CD4-positive, alpha-beta T cell treated with Interleukin-4 for 1 hour (primary cell): ENCODE measurements at places on chromosomes 2 and 18.
A peak's percentile ranks its signal among the peaks of the same experiment; 100 is the strongest.

GRCh38 chr18:79657342-79657996 lies 22.1 kb upstream of the CTDP1 start:
- no peak for DNase-seq

DNA sequence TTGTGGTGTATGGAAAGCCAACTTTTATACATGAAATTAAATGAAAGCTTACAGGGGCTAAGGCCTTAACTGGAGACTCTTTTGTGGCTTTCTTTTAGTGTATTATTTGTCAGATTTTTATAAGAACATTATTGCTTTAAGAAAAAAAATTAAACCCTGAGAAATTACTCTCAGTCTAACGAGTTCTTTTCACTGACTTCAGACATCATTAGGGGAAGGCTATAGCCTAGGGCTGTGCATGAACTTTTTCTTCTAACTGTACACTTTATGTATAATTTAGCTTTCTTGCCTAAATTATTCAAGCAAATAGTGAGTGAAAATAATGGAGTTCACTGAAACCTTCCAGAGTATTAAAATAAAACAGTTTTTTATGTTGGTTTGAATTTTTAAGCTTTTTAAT lies 151.1 kb upstream of the MEIS1 start:
- no peak for DNase-seq

DNA sequence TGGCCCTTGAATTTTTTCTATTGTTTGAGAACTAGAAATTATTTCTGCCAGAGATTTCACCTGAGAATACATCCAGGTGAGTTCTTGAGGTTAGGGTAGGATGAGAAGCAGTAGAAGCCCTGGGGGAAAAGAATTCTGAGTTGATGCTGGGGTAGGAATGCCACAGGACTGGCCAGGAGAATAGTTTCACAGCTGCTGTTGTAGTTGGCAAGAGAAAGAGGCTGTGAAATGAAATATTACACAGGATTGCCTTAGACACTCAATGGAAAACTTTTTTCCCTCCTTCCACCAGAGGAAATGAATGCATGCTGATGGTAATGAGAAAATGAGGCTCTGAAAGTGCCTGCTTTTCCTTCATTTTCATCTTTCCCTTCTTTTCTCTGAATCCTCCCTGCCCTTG lies 54.6 kb downstream of the PRKCE start:
- no peak for DNase-seq

DNA sequence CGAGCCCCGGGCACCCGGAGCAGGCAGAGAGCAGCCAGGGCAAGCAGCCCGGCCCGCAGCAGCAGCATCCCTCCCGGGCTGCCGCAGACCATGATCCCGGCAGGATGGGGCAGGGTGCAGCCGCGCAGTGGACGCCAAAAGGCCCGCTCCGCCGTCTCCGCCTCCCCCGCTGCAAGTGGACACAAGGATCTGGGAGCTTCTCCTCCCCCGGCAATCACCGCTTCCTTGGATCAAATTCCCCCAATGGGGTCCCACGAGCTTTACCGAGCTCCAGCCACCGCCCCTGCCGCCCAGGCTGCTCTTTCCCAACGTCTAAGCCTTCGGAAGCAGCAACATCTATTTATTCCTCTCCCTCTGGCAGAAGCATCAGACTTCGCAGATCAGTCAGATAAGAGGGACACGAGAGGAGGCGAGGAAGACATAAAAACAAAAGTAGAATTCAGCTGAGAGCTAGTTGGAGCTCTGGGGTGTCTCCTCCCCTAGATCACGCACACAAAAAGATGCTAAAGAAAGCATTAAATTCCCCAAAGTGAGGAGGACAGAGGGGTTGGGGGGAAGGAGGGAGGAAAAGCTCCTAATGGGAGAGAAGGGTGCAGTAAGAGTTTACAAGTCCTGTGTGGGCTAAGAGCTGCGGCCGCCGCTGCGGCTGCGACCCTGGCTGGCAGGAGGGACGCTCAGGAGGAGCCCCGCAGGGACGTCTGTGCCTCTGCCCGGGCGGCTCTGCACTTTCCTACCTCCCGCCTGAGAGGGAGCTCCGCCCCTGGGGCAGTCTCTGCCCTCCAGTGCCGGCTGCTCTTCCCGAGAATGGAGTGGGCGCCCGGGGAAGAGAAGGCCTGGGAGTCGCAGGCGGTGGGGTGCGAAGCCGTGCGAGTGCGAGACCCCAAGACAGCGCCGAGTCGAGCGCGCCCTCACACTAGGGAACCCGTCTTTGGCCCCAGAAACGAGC lies at the start of gene FRZB:
Gene FRZB, minus strand, starts transcription at position 177 of the 946 bp plus-strand sequence. Its CDS starts 85 bp downstream, at position 92.
- DNase-seq: no peak

DNA sequence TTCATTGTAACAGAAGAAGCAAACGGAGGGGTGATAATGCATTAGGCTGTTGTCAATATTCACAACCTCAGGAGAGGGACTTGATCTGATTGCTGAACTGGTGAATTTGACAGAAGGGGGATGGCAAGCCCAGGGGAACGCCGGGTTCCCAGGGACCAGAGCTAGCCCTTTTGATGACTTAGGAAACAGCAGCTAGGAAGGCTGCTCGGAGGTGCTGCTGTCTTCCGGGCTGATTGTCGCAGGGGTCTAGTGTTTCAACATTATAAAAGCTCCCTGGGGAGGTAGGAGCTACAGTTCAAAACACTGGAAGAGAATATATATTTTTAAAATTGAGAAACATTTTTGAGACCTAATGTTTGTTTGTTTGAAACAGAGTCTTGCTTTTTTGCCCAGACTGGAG lies 47.3 kb downstream of the CD8B2 start:
- no peak for DNase-seq

DNA sequence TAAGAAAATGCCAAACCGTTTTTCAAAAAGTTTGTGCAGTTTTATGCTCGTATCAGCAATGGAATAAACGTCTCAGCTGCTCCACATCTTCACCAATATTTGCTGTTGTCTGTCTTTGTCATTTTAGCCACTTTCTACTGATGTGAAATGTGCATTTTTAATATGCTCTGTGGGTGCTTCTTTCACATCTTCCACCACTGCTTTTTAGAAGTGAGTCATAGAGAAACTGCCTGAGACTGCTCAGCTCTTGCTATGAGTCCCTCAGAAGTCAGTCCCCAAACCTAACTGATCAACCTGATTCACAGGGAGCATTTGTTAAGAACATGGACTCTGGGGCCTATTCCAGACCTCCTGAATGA lies 41.0 kb upstream of the EPC2 start:
- no peak for DNase-seq

GRCh38 chr2:196086517-196087368 lies 18.1 kb upstream of the DNAH7 start:
- no peak for DNase-seq

DNA sequence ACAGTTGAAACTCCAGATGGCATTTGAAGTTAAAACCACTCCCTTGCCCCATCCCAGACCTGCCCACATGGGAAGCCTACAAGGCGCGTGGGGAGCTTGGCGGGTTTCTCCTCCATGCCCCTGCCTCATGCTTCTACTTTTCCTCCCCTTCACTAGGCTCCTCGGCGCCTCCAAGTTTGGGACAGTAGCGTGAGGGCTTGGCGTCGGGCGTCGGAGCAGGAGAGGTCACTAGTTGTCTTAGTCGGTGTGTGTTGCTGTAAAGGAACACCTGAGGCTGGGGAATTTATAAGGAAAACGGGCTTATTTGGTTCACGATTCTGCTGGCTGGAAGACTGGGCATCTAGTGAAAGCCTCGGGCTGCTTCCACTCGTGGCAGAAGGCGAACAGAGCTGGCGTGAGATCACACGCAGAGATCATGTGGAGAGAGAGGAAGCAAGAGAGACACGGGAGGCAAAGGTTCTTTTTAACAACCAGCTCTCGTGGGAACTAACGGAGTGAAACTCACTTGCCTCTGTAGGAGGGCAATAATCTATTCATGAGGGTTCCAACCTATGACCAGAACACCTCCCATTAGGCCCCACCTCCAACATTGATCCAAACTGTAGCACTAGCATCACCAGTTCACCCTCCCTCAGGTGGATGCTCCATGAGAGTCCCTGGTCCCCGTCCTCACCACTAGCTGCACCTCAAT lies 25.3 kb downstream of the ITM2C start:
- DNase-seq: no peak

- DNase-seq: no peak
Measured at GRCh38 chr18:75221897-75222296, 11.3 kb downstream of the TSHZ1 start.

GRCh38 chr18:58593938-58594337 lies 35.0 kb downstream of the ALPK2 start:
- DNase-seq: no peak

DNA sequence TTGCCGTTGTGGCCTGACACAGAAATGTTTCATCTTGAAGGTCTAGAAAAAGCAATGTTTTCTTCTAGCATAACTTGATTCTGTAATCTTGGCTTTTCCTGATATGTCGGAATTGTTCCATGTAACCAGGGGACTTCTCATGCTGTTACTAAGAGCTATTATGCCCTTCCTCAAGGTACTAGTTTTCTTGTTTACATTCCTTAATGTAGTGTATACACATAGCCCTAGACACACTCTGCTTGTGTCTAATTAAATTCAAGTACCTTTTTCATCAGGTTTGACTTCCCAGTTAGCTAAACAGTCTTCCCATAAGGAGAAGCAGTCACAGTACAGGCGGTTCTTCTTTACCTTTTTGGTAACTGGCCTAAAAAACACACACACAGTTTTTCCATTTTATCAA lies 122.8 kb upstream of the MSH6 start:
- no peak for DNase-seq

- no peak for DNase-seq
Measured at GRCh38 chr2:104177179-104177578, 676.7 kb upstream of the POU3F3 start.

DNA sequence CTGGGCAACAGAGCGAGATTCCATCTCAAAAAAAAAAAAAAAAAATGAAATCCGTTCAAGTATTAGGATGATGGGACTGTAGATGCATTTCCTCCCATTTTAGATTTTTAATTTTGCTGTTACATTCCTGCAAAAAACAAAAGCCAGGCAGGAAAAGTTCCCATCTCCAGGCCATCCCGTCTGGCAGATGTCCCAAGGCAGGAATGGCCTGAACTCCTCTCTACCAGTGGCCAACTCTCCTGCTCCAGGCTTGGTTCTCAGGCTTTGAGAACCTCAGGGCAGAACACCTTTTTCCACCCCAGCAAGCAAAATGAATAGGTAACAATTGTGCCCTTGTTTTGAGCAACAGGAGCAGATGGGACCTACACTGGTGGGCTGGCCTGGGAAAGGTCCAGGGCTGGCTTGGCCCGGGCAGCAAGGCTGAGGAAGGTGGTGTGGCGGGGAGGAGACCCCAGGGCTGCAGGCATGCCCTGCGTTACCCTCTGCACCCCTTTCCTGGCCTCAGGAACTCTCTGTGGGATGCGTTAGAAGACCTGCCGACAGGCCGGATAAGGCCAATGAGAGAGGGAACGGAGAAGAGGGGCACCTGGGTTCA lies 86.0 kb downstream of the FAM210A start:
- no peak for DNase-seq

- no peak for DNase-seq
Measured at GRCh38 chr2:171991027-171991426, 8.7 kb upstream of the METAP1D start.

DNA sequence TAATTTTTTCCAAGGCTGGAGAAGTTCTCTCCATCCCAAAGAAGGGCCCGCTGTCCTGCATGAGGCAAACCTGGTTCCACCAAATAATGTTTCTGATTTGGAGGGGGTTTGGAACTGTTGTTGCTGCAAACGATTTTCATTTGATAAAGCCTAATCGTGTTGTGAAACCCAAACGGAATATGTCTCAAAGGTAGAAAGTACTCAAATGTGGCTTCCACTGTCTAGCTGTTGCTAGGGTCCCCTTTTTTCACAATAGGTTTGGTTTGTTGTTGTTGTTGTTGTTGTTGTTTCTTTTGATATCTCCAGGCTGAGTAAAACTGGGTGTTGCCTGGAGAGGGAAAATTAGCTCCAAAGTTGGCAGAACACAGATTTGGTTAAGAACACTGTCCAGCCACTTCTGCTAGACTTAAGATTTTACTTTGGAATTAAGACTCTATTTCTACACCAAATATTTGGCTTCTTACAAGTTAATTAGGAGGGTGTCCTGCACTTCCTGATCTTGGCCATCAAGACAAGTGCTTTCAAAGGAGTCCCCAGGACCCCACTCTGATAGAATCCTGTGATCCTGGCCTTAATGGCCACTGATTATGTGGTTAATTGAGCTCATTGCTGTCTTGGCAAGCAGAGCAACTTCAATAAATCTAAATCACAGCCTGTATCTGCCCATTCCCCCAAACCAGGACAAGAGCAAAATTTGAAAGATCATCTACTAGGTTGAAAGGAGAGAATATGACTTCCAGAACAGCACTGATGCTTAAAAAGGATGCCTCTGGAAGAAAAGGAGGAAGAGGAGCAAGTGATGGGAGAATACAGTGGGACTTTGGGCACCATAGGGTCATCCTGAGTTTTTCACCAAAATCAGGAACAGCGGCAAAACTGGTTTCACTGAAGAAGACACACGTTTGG lies 3.3 kb upstream of the HOXD13 start:
- DNase-seq: no peak

GRCh38 chr2:145849466-145849865 lies 1329.5 kb upstream of the ZEB2 start:
- DNase-seq: no peak

- DNase-seq: no peak
Measured at GRCh38 chr2:120368086-120368485, 22.1 kb downstream of the INHBB start.

DNA sequence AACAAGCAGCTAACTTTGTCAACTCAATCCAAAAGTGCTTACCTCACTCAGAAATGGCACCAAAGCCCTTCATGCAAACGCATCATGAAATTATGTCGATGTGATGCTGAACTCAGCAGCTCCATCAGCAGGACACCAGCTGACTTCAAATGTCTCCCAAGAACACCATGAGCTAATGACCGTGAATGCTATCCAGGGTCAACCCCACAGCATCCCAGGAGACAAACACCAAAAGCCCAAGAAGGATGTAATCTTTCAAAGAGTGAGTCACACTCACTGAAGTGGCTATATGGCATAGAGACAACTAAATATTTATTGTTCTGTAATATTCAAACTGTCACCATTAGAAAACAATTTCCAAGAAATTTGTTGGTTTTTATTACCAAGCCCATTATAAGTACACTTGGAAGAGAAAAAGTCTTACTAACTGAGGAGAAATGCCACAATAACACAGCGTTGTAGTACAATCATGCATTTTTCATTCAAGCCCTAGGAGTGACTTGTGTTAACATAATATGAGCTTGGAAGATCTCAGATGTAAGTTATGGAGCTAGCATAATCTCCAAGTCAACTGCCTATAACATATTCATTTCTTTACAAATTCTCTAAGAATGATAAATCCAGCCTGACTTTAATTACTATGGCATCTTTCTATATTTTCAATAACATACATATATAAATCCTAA lies 165.0 kb upstream of the CCDC68 start:
- DNase-seq: no peak

DNA sequence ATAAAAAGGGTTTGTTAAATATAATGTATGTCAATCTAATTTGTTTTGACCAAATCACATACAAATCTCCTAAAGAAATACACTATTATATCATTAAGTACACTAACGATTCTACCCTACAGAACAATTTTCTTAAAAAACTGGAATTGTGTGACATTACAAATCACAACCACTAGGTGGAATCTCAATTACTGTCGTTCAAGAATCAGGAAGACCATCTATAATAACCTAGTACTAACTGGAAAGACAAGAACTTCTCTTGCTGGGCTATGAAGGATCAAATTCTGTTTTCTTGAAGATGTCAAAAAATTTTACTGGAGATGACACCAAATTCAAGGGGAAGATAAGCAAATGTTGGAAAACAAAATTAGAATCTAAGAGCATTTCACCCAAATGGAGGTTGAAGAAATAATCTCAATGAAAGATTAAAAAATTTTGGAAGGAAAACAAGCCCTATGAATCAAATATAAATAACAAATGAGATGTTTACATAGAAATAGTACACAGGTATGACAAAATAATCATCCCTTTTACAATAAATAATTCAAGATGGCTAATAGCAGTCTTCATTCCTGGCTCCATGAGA lies 110.9 kb downstream of the STK39 start:
- DNase-seq: peak; percentile 55
